Osteoblast (primary cell): ENCODE measurements at places on chromosomes 2 and 18. TPM values are rescaled to one million over a fixed set of nuclear protein-coding genes. Genes with fewer than 3 reads are reported as not detected.
A peak's percentile ranks its signal among the peaks of the same experiment; 100 is the strongest.

CHN1 gene
- total RNA-seq, result 33.7 and 54.5 TPM in 2 replicates

SERPINB7 gene
- total RNA-seq, result 0.36 and 0.88 TPM in 2 replicates

MARCO gene
- not detected in 2 replicates for total RNA-seq

SLC30A3 gene
- total RNA-seq, result under 0.01 and 0.88 TPM in 2 replicates

SERPINB11 gene
- not detected in 2 replicates for total RNA-seq

GPR155 gene
- 3.5 and 4.3 TPM in 2 replicates for total RNA-seq

ITGA4 gene
- 5.3 and 9.0 TPM in 2 replicates for total RNA-seq

WNT6 gene
- not detected in 2 replicates for total RNA-seq

DUSP2 gene
- total RNA-seq, result 2.7 and 3.3 TPM in 2 replicates

GRCh38 chr2:179861027-179861415 is 391 bp downstream of the ZNF385B start:
- DNase-seq, result peak; percentile 71

DNA sequence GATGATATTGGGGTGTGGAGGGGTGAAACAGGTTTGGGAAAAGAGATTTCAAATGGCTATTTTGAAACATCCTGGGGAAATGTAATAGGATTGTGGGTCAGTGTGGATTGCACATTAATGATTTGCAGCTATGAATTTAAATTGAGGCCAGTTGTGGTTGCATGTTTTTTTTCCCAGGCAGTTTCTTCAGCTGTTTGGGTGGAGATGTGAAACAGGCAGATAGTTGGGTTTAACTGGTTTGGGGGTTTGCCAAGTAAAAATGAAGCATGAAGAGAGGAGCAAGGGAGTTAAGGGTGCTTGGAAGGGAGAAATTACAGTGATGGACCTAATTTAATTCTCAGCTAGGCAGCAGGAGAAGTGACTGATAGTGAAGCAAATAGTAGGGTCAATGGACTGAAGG is 16.8 kb downstream of the GPD2 start:
- peak; percentile 81 for DNase-seq

DNA sequence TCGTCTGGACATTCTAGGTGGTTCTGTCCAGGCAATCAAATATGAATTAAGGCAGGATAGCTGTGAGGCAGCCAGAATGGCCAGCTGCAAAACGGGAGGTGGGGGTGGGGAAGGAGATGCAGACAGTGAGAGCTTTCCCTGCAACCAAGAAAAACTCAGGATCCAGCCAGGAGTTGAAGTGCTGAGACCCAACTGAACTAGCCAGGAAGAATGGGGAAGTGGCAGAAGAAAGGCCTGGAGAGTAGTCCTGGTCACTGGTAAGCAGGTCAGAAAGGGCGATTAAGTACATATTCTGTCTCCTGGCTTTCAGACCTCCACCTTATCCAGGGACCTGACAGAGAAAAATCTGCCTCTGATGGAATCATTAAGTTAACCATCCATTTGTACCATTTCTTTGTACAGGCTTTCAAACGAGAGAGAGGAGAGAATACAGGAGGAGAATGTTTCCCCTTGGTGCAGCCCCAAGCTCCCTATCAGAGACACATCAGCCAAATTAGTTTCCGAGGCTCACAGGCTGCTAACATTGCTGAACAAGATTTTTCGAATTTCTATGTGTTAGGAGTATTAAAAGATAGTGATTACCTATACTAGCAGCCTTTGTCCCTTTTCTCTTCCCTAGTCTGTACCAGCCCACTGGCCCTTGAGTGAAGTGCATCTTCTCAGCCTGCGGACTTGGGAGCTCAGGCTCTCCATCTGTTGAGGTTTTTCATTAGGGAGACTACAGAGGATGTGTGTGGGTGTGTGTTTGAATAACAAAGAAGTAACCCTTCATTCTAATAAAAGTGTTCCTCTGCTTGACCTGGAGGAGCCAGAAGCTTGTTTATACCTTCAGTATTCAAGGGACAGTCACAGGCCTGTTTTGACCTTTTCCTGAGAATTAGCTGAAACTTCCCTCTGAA is 12.5 kb upstream of the HOXD1 start:
- peak; percentile 53 for DNase-seq

GRCh38 chr2:12436483-12436882 is 280.3 kb upstream of the TRIB2 start:
- DNase-seq, result no peak

DNA sequence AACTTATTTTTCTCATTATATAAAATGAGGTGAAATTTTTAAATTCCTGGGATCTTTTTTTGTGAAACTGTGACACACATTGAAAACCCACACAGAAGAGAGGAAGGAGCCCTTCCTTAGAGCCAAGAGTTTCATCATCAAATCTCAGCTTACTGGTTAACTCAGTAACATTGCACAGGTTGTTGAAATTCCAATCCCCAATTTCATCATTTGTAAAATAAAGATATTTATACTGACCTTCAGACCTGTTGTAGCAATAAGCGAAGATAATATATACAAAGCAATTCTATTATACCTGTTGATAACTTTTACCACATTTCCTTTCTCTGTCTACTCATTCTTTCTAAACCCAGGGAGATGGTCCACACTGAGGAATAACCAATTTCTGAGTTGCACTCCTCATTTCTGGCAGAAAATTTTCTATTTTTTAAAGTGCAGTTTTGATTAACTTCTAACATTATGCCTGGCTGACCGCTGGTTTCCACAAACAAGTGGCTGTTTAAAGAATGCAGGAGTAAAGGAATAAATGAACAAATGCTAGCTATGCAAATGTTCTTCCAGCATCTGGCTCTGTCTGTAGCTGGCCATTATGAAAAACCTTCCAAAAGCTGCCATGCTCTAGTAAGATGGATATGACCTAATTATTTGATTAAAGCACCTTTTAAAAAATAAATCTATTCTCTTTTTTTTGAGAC is 105.7 kb upstream of the LINC00305 start:
- DNase-seq, result no peak

DNA sequence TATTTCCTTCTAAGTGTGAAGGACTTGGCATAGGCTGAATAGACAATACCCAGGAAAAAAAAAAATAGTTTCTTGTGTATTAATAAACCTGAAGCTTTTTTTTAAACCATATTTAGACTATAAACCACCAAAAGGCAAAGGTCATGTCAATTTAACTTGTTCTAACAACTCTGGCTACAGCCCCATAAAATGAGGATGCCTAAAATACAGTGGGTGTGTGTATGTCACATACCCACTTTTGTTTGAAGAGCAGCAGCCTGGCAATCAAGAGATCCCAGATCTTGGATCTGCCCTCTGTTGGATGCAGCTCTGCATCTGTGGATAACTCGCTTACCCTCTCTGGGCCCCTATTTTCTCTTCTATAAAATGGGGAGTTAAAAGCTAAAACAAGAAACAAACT is 65.4 kb downstream of the SATB2 start:
- no peak for DNase-seq

GRCh38 chr2:145021962-145022665 is 502.2 kb upstream of the ZEB2 start:
- no peak for DNase-seq

GRCh38 chr2:154263206-154263605 is 391.5 kb downstream of the GALNT13 start:
- no peak for DNase-seq

DNA sequence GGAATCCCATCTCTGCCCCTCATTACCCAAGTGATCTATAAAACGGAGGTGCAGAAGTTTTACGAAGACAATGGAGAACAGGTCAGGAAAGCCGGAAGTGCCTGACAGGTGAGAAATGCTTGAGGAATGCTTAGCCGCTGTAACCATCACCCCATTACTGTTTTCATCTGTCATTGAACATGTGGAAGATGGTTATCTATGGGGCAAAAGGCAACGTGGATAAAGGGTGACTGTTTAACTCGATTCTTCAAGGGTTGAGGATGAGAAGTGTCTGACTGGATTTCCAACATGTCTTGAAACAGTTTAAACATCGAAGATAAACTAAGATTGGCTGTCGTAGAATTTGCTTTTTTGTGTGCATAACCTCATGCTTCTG is 17.3 kb downstream of the HK2 start:
- no peak for DNase-seq

- DNase-seq, result no peak
Measured at GRCh38 chr2:34242763-34243123, 643.6 kb upstream of the FAM98A start.

- DNase-seq, result no peak
Measured at GRCh38 chr2:126731353-126731752, 75.4 kb downstream of the GYPC start.

GRCh38 chr18:77077941-77078689 is 54.5 kb downstream of the MBP start:
- no peak for DNase-seq

DNA sequence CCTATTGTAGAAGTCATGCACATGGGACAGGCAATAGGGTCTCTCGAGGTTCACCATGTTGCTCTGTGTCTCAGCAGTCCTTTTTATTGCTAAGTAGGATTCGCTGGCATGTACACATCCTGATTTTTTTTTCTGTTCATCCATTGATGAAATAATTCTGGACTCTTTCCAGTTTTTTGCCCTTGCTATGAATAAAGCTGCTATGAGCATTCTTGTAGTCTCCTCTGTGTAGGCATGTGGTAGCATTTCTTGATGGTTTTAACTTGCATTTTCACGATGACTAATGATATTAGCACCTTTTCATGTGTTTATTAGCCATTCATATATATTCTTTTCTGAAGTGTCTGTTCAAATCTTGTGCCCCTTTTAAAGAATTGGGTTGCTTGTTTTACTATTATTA is 65.8 kb upstream of the EDAR start:
- DNase-seq, result no peak

- no peak for DNase-seq
Measured at GRCh38 chr18:6719910-6720683, 9.4 kb upstream of the ARHGAP28 start.

DNA sequence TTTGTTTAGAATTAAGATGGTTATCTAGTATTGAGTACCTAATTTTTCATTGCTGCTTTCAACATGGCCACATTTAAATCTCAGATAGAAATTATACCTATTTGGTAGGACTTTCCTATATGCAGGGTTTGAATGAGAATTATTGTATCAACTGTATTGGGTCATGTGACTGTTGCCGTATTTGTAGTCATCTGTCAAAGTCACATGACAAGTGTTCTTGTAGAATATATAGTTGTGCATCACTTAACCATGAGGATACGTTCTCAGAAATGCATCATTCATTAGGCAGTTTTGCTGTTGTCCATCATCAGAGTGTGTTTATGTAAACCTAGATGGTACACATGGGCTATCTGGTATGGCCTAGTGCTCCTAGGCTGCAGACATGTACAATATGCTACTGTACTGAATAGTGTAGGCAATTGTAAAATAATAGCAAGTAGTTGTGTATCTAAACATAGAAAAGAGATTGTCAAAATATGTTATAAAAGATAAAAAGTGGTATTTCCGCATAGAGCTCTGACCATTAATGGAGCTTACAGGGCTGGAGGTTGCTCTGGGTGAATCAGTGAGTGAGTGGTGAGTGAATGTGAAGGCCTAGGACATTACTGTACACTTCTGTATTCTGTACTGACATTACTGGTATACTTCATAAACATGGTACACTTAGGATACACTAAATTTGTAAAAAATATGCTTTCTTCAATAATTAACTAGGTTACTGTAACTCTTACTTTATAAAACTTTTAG is 123.7 kb downstream of the MAP4K4 start:
- DNase-seq, result no peak

- no peak for DNase-seq
Measured at GRCh38 chr2:117985092-117985491, 28.8 kb downstream of the CCDC93 start.

DNA sequence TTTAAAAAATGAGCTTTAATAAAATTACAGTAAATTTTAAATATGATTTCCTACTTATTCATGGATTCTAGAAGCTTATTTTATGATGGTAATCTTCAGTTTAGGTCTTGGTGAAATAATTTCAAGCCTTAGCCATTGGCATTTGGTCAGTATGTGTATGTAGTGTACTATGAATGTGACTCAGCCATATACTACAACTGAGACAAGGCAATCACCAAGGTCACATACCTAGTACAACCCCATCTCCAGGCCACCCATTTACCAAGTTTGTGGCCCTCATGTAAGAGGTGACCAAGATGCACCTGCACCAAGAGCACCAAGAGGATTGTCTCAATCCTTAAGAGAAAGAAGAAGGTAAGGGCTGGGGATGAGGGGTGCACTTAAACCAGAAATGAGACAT is 54.8 kb upstream of the FRZB start:
- DNase-seq, result no peak

DNA sequence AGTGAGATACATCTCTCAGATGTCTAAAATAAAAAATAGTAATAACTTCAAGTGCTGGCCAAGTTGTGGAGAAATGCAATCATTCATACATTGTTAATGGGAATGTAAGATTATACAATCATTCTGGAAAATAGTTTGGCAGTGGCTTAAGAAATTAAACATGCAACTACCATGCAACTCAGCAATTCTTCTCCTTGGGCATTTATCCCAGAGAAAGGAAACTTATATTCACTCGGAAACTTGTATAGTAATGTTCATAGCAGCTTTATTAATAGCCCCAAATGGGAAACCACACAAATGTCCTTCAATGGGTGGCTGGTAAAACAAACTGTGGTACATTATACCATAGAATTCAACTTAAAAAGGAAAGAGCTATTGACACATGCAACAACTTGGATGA is 274.0 kb upstream of the SPRED2 start:
- DNase-seq, result no peak

- no peak for DNase-seq
Measured at GRCh38 chr2:190846746-190847145, 33.9 kb upstream of the GLS start.

GRCh38 chr2:66389651-66390131 is 45.2 kb upstream of the MEIS1 start:
- no peak for DNase-seq

GRCh38 chr18:48017635-48018034 is 87.2 kb upstream of the SMAD2 start:
- DNase-seq, result no peak

GRCh38 chr2:33264766-33265165 is 211.7 kb upstream of the RASGRP3 start:
- no peak for DNase-seq
